ENCODE measurements at places on chromosomes 1 and 21. TPM values are rescaled to one million over a fixed set of nuclear protein-coding genes. Genes with fewer than 3 reads are reported as not detected.

DNA sequence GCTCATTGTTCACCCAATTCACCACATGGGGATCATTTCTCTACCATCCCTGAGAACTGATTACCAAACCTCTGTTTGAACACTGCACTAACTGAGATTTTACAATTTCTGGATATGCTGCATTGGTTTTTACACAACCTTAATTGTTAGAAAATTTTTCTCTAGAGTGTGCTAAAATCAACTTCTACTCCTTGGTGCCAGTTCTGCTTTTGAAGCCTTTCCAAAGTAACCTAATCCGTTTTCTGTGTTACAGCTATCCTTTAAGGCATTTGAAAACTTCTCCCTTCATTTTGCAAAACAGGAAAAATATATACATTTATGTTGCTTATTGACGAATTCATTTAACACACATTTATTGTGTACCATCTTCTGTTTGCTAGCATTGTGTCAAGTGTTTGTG, 23.7 kb downstream of the SMAP2 start:
- H3K4me3 ChIP-seq: no peak overlapping the region
- H3K4me1 ChIP-seq: peaks cover 27% of the 10 kb centered on the region
- H3K27ac ChIP-seq: no peak overlapping the region
- no peaks in the 10 kb centered on the region for H3K36me3 ChIP-seq

Gene CHI3L1
- 0.68 TPM for total RNA-seq

Gene CLIC6
- 7.3 TPM for total RNA-seq

Gene GOLT1A
- not detected for total RNA-seq

Gene KCNK1
- 8.5 TPM for total RNA-seq

Measured in thoracic aorta (tissue), 2 donors.